ENCODE measurements at places on chromosomes 11 and 22.

GRCh38 chr11:96155627-96156378 lies 187.2 kb downstream of the MAML2 start:
- peak; percentile 42 for DNase-seq

GRCh38 chr11:128840137-128840536 lies 27.0 kb downstream of the KCNJ1 start:
- no peak for DNase-seq

DNA sequence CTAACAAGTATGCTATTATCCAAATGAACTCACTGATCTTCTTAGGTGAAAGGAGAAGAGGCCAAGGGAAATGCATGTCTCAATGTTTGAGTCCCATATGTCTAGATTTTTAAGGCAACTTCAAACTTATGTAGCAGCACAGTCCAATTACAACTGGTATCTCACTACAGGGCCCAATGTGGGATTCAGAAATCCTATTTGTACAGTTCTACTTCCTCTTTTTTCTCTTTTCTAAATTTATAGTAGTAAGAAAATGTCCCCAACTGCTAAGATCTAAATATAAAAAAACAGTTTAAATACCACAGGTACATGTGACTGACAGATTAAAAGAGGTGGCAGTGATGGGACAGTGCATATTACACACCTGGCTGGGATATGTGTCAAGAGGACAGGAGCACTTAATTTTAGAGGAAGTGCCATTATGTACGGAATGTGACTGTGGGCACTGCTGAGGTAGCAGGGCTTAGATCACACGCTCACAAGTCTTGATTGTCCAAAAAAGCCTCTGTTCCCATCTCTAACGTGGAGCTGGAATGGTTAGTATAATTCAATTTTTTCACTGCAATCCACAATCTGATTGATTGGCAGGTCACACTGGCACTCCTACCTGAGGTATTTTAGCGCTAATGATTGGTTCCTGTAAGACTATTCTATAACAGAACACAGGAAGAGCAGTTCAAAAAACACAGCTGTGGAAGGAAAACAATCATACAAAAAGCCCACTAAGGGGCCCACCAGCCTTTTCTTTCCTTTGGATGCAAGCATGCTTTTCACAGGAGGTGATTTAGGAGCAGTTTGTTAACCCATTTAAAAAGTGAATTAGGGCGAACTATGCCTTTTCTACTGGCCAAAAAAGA lies 34.6 kb downstream of the APOL5 start:
- DNase-seq, result no peak

DNA sequence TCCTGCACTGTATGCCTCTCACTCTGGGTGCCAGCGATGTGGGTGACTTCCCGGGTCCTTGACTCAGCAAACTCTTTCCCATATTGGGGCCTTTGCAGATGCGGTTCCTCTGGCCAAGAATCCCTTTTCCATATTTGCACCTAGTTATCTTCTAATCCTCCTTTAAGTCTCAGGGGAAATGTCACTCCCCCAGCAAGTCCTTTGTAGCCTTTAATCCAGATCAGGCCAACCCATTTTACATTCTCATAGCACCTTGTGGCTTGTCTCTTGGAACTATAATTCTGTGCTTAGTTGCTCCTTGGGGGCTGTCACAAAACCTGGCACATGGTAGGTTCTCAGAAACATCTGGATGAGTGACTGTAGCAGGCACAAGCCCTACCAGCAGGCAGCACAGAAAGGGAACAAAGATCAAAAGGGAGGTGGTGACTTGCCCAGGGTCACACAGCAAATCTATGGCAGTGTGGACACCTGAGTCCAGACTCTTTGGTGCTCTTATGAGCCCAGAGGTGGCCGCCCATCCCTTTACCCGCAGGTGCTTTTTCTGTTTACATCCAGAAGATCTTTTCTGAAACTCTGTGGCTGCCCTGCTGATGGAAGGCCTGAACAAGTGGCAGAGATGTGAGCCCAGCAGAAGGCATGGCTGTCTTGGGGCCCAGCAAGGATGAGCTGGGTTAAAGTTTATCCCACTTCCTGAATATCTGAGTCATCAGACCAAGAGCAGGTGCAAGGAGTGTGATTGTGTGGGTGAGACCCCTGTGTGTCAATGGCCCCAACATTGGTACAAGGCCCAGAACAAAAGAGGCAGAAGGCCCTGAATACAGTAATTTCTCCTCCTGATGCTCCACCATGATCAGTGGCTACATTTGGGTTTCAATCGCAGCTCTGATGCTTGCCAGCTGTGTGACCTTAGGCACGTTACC lies 78.6 kb upstream of the GRK3 start:
- DNase-seq, result no peak

- DNase-seq, result no peak
Measured at GRCh38 chr11:32562839-32563599, 20.6 kb upstream of the EIF3M start.

DNA sequence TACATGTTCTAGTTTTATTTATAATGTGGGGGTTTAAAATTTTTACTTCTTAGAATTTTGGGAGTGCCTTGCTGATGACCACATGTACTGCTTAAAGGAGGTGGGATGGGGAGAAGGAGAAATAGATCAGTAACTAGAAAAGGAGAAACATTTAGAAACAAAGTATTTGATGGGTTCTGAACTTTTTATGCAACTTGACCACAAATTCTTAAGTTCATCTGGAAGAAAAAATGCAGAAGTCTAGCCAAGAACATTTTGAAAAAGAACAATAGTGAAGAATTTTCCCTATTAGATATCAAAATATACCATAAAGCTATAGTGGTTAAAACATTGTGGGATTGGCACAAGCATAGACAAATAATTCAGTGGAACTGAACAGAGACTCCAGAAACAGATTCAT lies 73.3 kb upstream of the AMPD3 start:
- DNase-seq, result no peak

DNA sequence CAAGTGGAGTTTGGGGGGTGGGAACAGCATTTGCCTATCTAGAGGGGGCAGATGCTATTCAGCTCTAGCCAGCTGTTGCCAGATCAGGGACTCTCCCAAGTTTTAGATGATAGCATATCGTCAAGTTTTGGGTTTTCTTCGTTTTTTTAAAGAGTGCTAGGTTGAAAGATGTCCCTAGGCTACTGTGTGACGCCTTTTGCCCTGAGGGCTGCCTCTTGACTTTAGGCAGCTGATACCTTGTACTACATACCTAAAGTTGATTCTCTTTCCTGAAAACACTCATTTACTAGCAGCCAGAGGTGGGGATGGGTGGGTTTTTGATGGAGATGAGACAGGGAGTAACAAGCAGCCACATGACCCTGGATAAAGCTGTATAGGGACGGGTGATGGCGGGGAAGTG lies 87.1 kb downstream of the ABTB2 start:
- no peak for DNase-seq

DNA sequence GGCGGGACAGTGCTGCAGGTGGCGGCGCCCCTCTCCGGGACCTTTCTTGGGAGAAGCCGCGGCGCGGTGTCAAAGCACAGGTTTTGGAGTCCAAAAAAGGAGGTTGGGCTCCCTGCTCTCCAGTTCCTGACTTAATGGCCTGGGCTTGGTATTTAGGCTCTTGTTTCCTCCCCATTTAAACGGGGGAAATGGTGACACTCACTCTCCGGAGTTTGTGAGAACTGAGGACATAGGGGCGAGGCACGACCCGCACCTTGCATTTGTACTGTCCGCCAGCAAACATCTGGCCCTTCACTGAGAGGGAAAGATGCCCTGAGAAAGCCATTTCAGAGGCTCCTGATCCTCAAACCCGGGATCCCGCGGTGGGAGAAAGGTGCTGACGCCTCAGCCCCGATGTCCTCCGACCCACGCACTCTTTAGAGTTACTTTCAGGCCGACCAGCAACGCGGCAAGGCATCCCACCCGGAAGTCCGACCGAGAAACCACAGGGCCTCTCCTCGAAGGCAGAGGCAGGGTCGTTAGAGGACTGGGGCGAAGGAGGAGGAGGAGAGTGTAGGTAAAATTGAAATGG lies 2.9 kb upstream of the WDR74 start:
- DNase-seq, result no peak

- DNase-seq, result no peak
Measured at GRCh38 chr11:98549571-98549970, 471.2 kb upstream of the CNTN5 start.

DNA sequence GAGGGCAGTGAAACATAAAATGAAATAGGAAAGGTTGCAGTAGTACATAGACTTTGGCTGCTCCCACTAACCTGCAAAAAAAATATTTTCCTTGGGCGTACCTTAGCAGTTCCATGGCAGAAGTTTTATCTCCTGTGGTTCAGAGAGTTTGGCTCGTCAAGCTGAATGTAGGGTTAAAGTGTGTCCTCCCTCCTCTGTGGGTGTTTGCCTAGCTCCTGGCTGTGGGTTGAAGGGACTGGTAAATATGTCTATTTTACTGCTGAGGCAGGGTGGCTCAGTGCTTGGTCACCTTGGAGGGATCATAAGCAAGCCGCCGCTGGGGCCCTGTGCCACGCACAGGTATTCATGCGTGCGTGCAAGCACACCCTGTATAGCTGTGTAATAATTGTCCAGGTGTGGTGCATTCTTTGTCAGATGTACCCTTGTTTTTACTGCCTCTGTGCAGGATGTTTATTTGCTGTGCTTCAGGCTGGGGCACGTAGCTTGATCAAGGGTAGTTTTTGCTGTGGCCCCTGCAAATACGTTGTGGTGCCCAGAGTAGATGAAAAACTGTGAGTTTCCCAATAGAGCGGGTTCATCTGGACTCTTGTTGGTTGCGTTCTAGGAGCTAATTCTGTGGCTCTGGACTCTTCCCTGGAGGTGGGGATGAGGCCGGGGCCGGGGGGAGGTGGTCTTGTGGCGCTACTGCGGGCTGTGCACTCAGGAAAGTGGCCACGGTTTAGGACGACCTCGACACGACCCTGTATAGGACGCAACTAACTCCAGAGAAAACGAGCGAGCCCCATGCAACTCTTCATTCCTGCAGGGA lies 732 bp upstream of the SORL1 start:
- DNase-seq, result no peak

DNA sequence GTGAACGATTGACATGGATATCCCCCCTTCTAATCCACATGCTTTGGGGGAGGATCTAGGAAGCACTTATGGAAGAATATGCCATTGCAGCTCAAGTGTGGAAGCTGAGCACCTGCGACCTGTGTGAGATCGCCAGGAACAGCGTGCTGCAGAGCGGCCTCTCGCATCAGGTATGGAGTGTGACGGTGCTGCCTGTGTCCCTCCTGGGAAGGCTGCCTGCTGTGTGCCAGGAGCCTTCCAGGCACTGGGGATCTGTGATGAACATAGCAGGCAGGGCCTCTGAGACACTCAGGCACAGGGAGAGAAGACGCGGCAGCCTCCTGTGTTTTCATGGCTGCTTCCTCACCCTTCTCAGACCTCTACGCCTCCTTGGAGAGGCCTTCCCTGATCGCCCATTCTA lies 36.5 kb downstream of the RNF141 start:
- no peak for DNase-seq

GRCh38 chr11:23956586-23956985 lies 540.3 kb upstream of the LUZP2 start:
- DNase-seq, result no peak

GRCh38 chr11:86523738-86524619 lies 148.4 kb downstream of the ME3 start:
- no peak for DNase-seq

DNA sequence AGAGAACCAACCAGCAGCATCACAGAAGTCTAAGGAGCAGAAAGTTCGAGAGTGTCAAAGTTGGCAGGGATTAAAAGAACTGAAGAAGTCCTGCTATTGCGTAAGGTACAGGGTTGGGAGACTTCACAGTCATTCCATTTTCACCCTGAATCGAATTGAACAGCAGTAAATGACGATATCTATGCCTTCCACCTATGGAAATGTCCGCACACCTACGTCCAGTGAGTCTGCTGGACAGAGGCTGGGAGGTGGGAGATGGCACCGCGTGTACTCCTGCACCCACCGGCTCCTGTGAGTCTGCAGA lies 116.7 kb downstream of the MICAL3 start:
- DNase-seq, result no peak

GRCh38 chr11:56624661-56625110 lies 10.0 kb upstream of the OR5M1 start:
- DNase-seq, result peak; percentile 13

DNA sequence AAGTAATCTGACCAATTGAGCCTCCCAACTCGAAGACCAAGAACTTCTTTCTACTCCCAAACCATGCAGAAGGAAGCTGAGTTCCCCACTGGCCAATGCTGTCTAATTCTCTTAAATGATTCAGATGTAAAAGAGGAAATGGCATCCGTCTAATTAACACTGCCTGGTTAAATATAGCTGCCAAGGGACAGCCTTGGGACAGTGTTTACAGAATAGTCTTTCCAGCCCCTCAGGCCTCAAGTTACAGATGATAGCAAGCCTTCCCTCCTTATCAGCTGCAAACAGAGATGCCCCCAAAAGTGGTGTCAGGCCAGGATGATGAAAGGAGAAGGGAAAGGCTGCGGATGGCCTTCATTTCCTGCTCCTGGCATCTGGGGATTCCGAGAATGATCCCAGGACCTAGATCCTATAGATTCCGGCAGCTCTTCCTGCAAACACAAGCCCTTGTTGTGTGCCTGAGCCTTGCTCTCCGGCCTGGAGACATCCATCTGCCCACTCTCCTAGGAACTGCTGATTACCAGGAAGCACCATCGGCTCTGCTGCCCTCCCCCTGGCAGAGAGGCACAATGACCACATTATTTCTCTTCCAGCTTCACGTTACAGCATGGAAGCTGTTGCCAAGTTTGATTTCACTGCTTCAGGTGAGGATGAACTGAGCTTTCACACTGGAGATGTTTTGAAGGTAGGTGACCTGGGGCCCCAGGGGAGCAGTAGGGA lies 13.5 kb upstream of the TMA7B start:
- DNase-seq, result peak; percentile 9

DNA sequence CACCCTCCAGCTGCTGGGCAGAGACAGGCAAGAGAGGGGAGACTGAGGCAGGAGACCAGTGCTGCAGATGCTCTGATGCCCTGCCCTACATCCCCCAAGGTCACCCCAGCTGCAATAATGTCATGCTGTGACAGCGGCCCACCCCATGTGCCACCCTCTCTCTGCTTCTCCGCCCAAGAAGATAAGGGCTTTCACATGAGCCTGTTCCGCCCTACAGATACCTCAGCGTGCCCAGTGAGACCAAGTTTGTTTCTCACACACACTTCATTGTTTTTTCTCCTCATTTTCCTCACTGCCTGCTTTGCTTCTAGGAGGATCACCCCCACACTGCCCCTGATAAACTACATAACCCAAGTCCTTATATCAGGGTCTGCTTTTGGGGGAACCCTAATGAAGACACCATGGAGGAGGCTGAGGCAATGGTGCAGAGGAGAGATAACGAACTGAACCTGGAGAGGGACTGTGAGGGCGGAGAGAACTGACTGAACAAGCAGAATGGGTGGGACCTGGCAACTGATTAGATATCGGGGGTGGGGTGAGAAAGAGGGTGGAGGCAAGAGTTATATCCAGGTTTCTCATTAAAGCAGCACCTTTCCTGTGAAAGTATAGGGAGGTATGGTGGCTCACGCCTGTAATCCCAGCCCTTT lies 37.5 kb upstream of the TSKU start:
- no peak for DNase-seq

- no peak for DNase-seq
Measured at GRCh38 chr22:34975721-34976120, 90.2 kb upstream of the ISX start.
